ENCODE measurements at places on chromosomes 5 and 9. TPM values are rescaled to one million over a fixed set of nuclear protein-coding genes. Genes with fewer than 3 reads are reported as not detected.

The CCDC69 gene
- polyA plus RNA-seq = 4.1 TPM

The CDKN2B-AS1 gene
- polyA plus RNA-seq = 1.4 TPM

The CDK5RAP2 gene
- 28.5 TPM for polyA plus RNA-seq

The TAF1L gene
- not detected for polyA plus RNA-seq

The PSIP1 gene
- 7.8 TPM for polyA plus RNA-seq

The AIF1L gene
- 1.5 TPM for polyA plus RNA-seq

The NUDT12 gene
- 7.5 TPM for polyA plus RNA-seq

The ACTBL2 gene
- 2.7 TPM for polyA plus RNA-seq

The GABRA6 gene
- not detected for polyA plus RNA-seq

The FBN2 gene
- 40.5 TPM for polyA plus RNA-seq

The SCGB3A1 gene
- polyA plus RNA-seq = not detected

The ZNG1C gene
- polyA plus RNA-seq = 47.0 TPM

GRCh38 chr9:19513671-19514275 lies 105.0 kb downstream of the ACER2 start:
- DNase-seq = no peak

- no peak for DNase-seq
These were observed 543 bp downstream of the ST8SIA4 start for GRCh38 chr5:100902440-100903038.

GRCh38 chr5:97076098-97076497 lies 66.3 kb downstream of the LIX1 start:
- no peak for DNase-seq

GRCh38 chr5:177003649-177004048 lies 2.9 kb downstream of the UIMC1 start:
- no peak for DNase-seq

DNA sequence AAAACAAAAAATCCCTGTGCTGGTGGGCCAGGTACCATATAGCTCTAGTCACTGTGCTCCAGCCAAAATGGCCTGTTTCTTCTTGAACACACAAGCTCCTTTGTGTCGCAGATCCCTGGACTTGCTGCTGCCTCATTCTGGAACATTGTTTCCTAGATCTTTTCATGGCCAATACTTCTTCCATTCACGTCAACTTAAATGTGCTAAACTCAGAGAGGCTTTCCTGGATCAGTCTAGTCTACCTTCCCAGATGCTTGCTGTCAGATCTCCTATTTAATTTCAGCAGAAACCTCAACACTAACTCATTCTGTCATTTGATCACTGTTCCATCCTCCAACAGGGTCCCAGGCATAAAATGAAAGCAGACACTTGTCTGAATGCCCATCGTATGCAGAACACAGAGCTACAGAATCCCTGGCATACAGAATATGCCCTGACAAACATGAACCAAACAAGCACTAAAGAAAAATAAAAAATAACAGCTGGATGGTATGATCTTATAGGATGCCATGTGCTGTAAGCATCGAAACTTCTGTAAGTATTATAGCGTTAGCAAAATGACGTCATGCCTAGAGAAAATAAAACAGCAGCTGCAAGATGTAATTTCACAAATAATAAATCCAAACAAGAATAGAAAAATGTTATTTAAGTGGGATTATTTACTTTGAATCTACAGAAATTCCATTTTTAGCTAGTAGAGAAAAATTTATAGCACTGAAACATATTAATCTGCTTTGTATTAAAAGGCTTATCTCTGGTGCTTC lies 403.7 kb upstream of the DAP start:
- DNase-seq = no peak

DNA sequence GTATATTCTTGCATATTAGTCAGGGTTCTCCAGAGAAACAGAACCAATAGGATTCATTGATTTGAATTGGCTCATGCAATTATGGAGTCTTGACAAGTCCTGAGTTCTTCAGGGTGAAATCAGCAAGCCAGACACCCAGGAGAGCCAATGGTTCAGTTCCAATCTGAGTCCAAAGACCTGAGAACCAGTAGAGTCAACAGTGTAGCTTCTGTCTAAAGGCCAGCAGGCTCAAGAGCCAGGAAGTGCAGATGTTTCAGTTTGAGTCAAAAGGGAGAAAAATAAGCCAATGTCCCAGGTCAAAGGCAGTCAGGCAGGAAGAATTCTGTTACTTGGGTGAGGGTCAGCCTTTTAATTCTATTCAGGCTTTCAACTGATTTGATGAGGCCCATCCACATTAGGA lies 37.8 kb upstream of the ANKRD34B start:
- DNase-seq = no peak

DNA sequence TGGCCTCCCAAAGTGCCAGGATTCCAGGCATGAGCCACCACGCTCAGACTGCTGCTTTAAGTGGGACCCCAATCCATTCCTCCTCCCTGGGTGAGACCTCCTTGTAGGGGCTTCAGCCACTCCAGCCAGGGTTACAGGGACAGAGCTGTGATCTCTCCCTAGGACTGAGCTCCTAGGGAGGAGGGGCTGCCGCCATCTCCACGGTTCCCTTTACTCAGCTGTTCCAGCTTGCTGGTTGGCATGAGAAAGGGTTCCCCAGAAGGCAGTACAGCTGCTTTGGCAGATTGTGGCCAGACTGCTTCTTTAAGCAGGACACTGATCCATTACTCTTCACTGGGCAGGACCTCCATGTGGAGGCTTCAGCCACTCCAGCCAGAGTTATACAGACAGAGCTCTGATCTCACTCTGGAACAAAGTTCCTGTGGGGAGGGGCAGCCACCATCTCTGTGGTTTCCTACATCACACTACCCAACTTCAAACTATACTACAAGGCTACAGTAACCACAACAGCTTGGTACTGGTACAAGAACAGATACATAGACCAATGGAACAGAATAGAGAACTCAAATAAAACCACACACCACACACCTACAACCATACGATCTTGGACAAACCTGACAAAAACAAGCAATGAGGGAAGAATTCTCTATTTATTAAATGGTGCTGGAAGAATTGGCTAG lies 7.2 kb downstream of the INSL6 start:
- DNase-seq = no peak

- no peak for DNase-seq
These were observed 16.4 kb upstream of the TIFAB start for GRCh38 chr5:135468541-135468940.

- no peak for DNase-seq
These were observed 891 bp downstream of the PCDHGB2 start for GRCh38 chr5:141360685-141361084.

GRCh38 chr9:71003346-71003745 lies 118.1 kb downstream of the TRPM3 start:
- DNase-seq = no peak

DNA sequence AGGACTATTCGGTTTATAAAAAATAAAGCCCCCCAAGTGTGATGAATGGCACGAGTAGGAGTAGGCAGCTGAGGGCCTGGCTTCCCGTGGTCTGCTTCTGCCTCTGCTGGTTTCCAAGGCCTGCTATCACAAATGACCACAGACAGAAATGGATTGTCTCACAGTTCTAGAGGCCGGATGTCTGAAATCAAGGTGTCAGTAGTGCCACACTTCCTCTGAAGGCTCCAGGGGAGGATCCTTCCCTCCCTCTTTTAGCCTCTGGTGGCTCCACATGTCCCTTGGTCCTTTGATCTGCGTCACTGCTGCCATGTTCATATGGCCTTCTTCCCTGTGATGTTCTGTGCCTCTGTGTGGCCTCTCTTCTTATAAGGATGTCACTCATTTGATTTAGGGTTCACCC lies 15.1 kb downstream of the PRKACG start:
- DNase-seq = no peak

DNA sequence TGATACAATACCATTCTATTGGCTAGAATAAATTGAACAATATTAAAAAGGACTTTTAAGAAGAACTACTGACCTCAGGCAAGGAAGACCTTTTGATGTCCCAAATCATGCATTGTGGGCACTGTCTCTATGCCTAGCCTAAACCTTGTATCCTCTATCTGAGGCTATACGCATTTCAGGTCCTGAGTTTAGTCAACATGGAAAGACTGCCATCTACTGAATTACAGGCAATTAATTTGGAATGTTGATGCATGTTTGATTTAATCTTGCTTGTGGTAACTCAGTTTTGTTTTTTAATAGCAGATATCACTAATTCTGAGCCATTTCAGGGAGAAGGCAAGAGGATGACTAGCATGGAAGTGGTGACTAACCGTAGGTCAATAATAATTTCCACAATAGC lies 585.3 kb upstream of the CCNG1 start:
- no peak for DNase-seq

- DNase-seq = no peak
These were observed 60.8 kb upstream of the CER1 start for GRCh38 chr9:14783358-14783757.

- no peak for DNase-seq
These were observed 180.8 kb downstream of the RASEF start for GRCh38 chr9:82882138-82882537.

GRCh38 chr5:16549491-16550206 lies 67.1 kb downstream of the RETREG1 start:
- no peak for DNase-seq

GRCh38 chr9:128068386-128069205 lies 564 bp downstream of the SLC25A25 start:
- no peak for DNase-seq

- DNase-seq = no peak
These were observed 23.9 kb upstream of the KIF2A start for GRCh38 chr5:62282064-62282463.

GRCh38 chr5:82636591-82636990 lies 358.4 kb upstream of the RPS23 start:
- DNase-seq = no peak

GRCh38 chr9:71250581-71250980 lies 129.2 kb upstream of the TRPM3 start:
- no peak for DNase-seq

DNA sequence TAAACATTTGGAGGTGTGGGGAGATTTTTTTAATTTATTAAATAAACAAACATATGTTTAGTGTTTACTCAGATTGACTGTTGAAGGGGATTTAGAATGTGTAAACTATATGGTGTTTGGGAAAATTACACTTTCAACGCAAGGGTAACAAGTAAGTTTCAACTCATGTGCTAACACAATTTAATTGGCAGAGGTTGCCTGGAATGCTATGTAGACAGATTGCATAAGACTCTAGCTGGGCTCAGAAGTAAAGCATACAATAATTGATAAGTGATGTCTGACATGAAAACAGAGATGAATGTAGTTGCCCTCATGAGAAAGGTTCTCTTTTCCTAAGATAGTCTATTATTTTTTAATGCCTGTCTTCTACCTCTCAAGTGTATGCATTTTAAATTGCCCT lies 617.4 kb downstream of the KCTD16 start:
- DNase-seq = no peak

- DNase-seq = no peak
These were observed 80.7 kb downstream of the DRD1 start for GRCh38 chr5:175363300-175363699.

DNA sequence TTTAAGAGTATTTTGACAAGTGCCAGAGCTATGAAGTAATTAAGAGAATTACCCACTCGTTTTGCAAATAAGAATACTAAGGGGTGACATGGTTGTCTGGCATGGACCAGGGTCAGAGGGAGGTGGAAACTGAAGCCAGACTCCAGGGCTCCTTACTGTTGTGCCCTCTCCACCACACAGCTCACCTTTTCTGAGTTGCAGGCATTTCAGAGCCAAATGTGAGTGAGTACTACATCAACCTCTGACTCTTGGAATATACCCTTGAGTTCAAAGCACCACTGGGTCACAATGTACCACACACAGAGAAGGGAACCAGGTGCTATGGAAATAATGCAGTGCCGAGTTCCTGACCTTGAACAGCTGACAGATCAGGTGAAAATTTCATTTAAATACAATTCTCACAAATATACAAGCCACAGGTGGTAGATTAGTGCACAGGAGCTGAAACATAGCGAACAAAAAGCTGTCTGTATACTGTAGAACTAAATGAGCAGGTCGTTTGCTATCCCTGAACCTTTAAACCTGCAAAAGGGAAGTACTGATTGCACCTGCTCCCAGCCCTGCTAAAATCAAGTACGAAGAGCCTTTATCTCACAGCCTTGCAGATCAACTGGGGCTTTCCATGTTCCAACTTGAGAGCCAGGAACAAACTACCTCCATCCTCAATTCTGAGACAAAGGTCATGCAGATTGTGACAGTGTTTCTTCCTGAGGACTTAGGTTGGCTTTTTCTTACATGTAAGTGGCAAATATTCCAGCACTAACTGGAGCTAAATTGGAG lies 57.0 kb downstream of the GOLM1 start:
- no peak for DNase-seq

DNA sequence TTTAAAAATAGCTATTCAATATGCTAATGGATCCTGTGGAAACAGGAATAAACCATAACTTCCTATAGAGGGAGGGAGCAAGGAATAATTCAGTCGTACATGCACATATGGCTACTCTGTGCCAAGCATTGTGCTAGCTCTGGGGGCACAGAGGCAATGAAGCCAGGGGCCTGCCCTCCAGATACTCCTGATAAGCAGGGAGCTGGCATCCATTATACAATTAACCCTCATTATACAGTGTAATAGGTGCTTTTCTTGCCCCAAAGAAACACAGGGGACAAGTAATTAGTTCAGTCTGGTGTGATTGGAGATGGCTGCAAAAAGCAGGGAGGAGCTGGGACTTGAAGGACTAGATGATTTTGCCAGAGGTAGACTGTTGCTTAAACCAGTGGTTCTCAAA lies 200.4 kb downstream of the SREK1 start:
- no peak for DNase-seq

DNA sequence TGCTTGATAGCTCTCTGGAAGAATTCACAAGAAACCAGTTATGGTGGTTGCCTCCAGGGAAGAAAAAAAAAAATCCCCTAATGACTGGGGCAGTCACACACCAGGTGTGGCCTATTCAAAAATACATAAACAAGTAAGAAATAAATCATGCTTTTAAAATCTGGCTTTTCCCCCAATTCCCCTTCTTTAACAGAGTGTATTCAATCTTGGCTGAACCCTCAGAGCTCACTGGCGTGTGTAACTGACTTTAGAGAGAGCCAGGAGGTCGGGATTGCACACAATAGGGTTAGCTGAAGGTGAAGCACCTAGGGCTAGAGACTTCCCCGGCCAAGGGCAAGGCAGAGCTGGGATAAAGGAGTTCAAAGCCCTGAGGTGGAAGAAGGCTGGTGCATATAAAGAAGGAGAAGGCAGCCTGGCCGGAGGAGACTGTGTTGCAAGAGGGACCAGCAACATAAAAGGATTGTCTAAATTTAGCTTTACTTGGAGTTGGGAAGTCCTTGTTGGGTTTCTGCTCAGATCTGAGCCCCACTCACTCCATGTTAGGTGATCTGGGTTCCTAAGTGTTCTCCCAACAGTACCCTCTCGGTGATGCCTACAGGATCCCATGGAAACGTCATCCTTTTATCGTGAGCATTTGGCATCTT lies 19.7 kb downstream of the FNBP1 start:
- no peak for DNase-seq

- DNase-seq = no peak
These were observed 103.1 kb upstream of the ISL1 start for GRCh38 chr5:51279983-51280706.

All from keratinocyte (primary cell).